Posterior vena cava (tissue), 2 donors: ENCODE measurements at places on chromosomes 3 and 15. TPM values are rescaled to one million over a fixed set of nuclear protein-coding genes. Genes with fewer than 3 reads are reported as not detected.

DNA sequence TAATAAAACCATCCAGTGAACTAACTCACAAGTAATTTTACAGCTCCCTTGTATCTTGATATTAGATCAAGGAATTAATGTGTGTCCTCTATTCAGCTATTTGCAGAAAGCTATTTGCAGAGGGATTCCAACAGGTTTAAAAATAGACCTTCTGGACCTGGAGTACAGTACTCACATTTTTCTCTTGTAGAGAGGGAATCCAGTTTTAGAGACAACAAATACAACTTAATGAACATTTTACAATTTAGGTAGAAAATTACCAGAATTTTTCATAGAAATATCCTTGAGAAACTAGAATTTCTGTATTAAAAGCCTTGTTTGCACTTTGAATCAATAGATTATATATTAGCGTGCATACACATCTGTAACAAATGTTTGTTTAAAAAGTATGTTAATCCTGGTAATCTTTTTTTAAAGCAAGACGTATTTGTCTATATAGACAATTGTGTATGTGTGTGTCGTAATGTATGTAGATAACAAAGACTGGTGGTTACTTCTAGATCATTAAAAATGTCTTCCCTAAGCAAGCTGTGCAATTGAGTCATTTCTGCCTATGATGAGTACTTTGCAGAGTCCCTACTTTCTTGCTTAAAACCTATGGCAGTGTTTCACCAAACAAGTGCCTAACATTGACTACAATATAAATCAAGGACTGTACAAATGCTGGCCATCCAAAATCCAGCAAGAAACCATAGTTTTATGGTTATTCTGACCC lies 57.9 kb downstream of the PPP2R3A start:
- no peak for DNase-seq

GRCh38 chr15:42159381-42160015 lies 3.1 kb upstream of the PLA2G4F start:
- DNase-seq, result no peak

DNA sequence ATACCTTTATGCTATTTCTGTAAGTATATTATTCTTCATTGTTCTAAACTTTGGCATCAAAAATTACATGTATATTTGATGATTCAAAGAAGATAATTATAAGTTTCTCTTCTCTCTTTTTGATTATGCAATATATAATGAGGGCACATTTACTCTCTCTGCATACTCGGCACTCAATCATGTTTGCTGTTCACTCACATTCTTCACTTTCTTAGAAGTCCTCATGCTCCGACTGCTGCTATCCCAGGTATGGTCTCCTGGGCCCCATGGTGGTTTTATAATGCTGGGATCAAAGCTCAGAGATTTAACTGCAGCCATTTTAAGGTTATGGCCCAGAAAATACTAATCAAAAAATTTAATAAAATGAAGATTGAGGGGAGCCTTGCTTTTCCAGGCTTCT lies 529.7 kb upstream of the IL12A start:
- DNase-seq, result no peak

DNA sequence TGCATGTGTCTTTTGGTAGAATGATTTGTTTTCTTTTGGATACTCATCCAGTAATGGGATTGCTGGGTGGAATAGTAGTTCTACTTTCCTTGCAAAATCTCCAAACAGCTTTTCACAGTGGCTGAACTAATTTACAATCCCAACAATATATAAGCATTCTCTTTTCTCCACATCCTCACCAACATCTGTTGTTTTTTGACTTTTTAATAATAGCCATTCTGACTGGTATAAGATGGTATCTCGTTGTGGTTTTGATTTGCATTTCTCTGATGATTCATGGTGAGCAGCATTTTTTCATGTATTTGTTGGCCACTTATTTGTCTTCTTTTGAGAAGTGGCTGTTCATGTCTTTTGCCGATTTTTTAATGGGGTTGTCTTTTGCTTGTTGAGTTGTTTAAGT lies 55.8 kb downstream of the ST8SIA2 start:
- DNase-seq, result no peak

ZNF502 gene
- 5.8 TPM for total RNA-seq

DNA sequence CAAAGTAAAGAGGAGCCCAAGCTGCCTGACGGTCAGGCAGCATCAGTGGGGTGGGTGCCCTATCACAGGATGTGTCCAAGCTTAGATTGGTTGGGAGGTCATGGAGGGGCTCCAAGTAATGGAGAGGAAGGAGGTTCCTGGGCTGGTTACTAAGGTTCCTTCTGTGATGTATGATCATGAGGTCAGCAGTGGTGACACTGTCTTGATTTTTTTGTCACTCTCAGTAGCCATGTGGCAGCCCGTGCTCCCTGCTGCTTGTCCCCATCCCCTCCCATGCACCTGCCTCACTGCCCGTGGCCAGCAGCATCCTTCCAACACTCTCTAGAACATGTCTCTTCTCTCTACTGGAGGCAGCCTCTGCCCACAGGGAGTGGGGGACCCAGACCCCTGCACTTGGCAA lies 261.7 kb downstream of the TLE3 start:
- no peak for DNase-seq

GRCh38 chr3:42855219-42855546 lies 20.5 kb downstream of the CYP8B1 start:
- no peak for DNase-seq

SUCNR1 gene
- total RNA-seq, result 1.9 TPM
